Activated CD8-positive, alpha-beta memory T cell treated with anti-CD3 and anti-CD28 coated beads for 1 hour (primary cell): ENCODE measurements at places on chromosomes 4 and X.

DNA sequence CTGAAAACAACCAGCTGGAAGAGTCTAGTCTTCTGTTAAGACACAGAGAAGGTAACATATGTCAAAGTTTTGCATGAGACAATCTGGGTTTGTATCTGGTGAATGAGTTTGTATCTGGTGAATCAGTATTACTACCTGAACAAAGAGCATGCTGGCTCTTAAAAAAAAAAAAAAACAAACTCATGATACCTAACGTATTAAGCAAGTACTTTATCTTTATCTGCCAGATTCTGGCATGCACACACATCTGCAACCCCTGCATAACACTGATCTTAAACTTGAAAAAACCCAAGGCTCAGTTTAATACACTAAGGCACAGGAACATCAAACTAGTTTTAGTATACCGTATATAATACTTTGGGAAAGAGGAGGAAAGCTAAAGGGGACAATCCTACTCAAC lies 5.8 kb downstream of the YTHDC1 start:
- DNase-seq: no peak

- no peak for DNase-seq
Observed at GRCh38 chr4:123672987-123673386, 276.4 kb downstream of the SPRY1 start.

DNA sequence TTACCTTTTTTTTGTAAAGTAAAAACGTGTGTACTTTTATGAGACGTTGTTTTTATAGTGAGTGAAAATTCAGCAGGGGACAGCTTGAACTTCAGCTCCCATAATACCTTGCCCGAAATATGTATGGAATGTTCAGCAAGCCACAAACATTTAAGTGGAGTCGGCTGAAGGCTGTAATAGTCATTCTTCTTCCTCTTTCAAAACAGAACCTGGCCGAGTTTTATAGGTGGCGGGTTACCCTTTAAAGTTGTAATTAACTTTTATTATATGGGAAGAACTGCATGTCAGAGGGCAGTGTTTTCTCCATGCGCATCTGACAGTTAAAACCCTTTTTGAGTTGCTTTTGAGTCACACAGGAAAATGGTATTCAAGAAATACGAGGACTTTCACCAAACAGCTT lies 50.7 kb downstream of the CLDN34 start:
- DNase-seq: no peak

DNA sequence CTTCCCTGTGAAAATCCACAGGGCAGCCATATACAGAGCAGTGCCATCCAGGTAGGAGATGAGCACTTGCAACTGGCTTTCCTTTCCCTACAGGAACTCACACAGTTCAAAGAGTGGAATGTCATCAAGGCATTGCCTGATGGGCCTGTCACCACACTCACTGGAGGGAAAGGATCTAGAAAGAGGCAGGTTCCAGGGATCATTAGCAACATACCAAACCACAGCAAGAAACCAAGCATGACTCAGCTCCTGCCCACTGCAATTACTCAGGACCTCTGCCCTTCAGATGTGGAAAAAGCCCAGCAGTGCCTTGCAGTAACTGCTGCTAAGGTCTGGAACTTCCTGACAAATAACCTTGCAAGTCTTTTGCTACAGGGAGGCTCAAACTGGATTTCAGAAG lies 101.2 kb downstream of the ZNF674 start:
- DNase-seq: no peak

- DNase-seq: no peak
Observed at GRCh38 chr4:6199422-6199921, 877 bp downstream of the JAKMIP1 start.

- DNase-seq: no peak
Observed at GRCh38 chr4:152188801-152189200, 347.1 kb downstream of the FBXW7 start.

GRCh38 chrX:18647621-18648020 lies 24.3 kb downstream of the RS1 start:
- DNase-seq: no peak
